CD4-positive, alpha-beta T cell treated with Interleukin-10 for 1 hour (primary cell): ENCODE measurements at places on chromosomes 2 and 18.

GRCh38 chr18:48667276-48668254 lies 128.7 kb downstream of the CTIF start:
- no peak for DNase-seq

DNA sequence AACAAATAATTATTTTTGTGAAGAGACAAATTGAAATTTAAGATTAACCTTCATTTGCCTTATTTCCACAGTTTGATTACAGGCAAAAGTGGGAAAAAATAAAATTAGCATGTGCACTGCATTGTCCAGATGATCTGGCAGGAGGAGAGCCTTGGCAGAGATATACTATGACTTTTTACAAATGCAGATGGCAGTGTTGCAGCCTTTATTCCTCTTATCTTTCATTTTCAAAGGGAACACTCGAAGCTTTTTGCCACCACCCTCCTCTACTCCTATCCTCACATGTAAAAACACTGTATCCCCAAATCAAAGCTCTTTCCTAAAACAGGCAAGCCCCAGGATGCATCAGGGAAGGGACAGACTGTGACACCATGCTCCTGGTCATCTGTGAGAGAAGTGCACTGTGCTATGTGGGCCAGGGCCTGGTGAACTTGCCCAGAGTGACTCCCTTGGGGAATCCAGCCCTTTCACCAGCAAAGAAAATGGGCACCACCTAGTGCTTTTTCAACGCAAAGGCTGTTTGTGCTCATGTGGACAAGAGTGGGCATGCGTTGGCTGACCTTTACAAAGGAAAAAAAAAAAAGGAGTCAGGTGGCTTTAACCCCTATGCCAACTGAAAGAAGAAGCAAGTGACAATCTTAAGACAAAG lies 74.7 kb upstream of the ETAA1 start:
- no peak for DNase-seq

GRCh38 chr2:190529486-190530247 lies 4.9 kb downstream of the NEMP2 start:
- no peak for DNase-seq

- DNase-seq, result no peak
Observed at GRCh38 chr18:26734760-26735159, 130.7 kb downstream of the AQP4 start.

GRCh38 chr18:58110398-58110797 lies 66.4 kb downstream of the NEDD4L start:
- no peak for DNase-seq

- DNase-seq, result no peak
Observed at GRCh38 chr2:228827056-228827700, 443.9 kb downstream of the PID1 start.

DNA sequence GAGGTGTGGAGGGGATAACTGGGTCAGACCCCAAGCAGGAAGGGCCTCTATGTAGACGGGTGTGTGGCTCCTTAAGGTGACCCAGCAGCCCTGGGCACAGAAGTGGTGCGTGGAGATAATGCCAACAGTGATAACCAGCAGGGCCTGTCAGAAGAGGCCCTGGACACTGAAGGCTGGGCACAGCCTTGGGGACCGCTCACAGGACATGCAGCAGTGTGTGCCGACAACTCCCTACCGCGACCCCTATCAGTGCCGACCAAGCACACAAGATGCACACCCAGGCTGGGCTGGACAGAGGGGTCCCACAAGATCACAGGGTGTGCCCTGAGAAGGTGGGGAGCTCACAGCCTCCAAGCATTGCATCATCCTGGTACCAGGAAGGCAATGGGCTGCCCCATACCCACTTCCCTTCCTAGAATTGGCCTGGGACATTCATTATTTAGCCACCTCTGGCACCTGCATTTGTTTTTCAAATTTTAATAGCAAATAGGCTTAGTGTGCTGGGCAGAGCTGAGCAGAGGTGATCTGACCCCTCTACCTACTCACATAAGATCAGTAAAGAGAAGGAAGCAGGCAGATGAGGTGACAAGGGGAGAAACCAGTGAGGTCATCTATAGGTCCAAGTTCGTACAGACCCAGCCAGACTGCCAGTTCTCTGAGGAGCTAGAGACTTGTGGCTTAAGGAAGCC lies 55.2 kb downstream of the BCL11A start:
- no peak for DNase-seq
